ENCODE measurements at places on chromosomes 12 and 14.
A peak's percentile ranks its signal among the peaks of the same experiment; 100 is the strongest.

DNA sequence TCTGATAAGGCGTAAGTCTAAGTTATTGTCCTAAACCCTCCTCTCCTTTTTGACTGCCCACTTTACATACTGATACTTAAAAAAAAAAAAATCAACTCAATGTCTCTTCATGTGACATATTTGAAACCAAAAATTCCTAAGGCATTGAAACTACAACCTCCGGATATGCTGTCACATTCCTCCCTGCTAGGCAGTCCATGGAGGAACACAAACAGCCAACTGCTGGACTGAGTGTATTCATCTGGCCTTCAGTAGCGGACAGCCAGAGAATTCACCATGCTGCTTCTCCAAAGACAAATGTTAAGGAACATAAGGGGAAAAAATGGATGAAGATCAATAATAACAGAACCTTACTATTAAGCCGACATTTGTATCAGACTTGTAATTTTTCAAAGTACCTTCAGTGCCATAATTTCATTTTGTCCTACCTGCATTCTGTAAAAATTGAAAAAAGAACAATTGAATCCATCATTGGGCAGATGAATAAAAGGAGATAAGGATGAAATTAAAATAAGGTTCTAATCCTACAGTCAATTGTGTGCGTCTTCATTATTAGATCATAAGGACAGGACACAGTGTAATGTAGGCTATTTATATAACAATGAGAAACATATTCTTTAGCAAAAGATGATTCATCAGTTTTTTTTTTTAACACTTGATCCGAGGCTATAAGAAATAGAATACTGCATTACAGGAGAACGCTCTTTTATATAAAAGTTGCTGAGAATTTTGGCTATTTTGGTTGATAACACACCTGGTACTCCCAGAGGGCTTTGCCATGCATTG is 12.2 kb downstream of the RERG start:
- DNase-seq = no peak

DNA sequence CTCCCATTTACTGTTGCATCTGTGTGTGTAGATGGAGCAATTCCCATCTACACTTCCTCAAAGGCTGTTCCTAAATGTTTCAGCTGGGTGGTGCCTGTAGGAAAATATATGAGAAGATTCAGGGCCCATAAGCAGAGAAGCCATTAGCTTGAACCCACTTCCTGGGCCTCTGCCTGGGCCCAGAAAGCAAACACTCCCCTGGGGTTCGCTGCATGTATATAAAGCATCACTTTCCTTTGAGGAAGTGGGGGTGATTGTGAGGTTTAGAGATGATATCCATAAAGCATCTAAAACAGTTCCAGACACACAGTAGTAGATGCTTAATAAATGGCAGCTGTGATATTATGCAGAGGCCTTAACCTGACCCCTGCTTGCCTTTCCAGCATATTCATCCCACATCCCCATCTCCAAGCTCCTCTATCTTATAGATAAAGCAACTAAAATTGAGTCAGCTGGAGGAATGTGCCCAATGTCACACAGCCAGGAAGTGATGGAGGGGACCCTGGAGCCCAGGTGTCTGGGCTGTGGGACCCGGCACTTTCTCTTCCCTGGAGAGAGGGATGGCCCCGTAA is 280.0 kb upstream of the CRY1 start:
- DNase-seq = no peak

- DNase-seq = no peak
Observed at GRCh38 chr12:24835377-24835776, 113.5 kb downstream of the BCAT1 start.

- DNase-seq = peak; percentile 74
Observed at GRCh38 chr12:122860040-122860853, 25.0 kb downstream of the HIP1R start.

- no peak for DNase-seq
Observed at GRCh38 chr14:95226801-95227200, 69.5 kb upstream of the DICER1 start.

DNA sequence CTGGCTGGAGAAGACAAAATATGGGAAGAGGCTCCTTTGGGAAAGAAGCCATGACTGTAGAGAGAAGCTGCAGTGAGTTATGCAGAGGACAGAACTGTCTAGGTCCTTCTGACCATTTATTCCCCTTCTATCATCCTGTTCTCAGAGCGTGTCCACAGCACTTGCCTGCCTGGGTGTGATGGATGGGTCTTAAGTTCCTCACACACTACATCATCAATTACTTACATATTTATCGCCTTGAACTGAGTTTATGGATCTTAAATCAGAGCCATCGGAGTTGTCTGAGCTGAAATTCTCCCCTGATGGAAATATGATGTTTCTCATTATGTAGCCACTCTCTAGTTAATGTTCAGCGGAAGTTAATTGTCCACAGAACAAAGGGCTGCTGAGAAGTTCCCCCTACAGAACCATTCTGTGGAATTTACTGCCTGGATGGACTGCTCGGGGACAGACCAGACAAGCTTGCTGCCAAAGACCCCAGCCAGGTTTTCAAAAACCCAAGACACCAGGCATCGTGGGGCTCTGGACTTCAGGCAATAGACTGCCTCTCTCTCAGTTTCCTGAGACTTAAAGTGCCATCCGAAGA is 232.5 kb upstream of the NOS1 start:
- no peak for DNase-seq

GRCh38 chr12:49017891-49018260 is 700 bp downstream of the PRKAG1 start:
- no peak for DNase-seq

DNA sequence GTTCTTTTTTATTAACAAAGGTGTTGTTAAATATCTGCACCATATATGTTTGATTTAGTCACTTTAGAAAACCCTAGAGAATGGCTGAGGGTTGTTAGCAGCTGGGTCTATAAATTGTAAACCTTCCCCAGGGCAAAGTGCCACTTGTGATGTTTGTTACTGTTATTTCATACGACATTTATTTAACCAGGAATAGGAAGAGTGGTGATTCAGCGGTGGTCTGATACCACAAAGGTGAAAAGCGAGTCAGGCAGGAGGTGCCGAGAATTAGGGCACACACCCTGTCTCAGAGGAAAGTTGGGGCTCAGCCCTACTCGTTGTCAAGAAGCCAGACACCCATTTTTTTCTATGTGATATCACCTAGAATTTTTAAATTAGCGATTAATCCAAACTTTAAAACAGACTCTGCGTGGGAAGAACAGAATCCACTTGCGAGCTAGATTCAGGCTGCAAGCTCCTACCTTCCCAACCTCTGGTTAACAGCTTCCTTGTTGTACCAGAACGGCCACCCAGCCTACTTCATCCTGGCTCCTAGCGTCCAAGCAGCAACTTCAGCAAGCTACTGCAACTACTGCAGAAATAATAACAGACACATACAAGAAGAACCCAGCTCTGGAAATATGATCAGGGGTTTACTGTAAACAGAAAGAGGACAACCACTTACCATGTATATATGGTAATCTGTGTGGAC is 126.7 kb downstream of the TMEM132D start:
- no peak for DNase-seq

DNA sequence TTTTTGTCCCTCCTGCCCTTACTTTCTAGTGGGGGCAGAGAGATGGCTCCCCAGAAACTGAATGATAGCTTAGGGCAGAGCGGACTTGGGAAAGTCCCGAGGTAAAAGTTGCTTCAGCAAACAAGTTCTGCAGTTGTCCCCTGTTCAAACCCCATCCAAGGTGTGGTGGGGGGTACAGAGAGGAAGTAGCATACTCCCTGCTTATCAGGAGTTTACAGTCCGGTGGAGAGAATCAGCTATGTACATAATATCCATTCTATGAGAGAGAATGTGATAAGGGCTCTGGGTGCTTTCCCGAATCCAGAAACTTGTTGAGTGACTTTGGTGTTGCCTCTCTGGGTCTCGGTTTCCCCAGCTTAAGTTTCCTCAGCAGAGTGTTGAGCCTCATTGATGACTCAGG is 40.4 kb upstream of the VRK1 start:
- DNase-seq = no peak

- no peak for DNase-seq
Observed at GRCh38 chr12:60173224-60174170, 577.7 kb downstream of the SLC16A7 start.

DNA sequence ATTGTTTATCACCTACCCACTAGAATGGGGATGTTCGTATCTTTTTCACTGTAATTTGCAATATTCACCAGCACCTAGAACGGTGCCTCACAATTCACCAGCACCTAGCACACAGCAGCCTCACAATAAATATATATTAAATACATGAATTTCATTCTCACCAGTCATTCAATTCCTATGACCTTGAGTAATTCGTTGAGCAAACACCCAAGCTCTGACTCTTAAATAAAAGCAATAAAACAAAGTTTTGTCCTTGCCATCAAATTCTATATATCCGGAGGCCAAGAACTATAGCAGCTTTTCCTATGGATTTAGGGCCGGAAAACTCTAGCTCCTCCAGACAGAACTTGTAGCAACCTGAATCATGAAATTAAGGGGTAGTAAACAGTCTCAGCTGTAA is 981 bp downstream of the VTI1B start:
- no peak for DNase-seq

DNA sequence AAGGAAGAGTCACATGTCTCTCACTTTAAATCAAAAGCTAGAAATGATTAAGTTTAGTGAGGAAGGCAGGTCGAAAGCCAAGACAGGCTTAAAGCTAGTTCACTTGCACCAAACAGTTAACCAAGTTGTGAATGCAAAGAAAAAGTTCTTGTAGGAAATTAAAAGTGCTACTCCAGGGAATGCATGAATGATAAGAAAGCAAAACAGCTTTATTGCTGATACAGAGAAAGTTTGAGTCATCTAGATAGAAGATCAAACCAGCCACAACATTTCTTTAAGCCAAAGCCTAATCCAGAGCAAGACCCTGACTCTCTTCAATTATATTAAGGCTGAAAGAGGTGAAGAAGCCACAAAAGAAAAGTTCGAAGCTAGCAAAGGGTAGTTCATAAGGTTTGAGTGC is 193.6 kb downstream of the MSRB3 start:
- no peak for DNase-seq

DNA sequence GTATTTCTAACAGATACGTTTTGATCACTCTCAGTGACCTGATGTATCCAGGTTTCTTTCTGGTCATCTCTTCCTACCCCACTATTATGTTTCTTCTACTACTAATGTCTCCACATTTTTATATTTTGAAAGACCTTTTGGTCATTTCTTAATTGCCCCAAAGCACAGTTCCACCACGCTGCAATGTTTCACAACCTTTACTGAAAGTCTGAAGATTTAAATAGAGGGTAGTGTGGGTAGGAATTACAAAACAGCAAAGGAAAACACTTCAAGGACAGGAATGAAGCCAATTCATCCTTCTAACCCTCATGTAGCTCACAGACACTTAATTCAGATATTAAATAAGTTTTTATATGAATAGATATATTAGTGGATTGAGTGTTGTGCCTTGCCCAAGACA is 36.1 kb upstream of the SLC16A7 start:
- no peak for DNase-seq

GRCh38 chr14:69928111-69928523 is 48.9 kb downstream of the SMOC1 start:
- no peak for DNase-seq

DNA sequence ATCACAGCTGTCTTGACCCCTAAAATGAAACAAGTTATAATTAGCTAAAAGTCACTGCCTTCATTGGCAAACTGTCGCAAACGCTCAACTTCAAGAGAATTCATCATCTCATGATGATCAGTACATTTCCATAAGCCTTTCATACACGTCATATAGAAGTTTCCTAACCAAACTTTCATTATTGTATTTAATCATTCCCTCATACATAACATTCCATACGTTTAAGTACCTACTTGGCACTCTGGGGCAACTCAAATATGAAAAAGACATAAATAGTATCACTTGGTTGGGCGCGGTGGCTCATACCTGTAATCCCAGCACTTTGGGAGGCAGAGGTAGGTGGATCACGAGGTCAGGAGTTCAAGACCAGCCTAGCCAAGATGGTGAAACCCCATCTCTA is 12.4 kb upstream of the PPP2R5E start:
- no peak for DNase-seq
